Posterior cingulate gyrus (tissue), 11 donors: ENCODE measurements at places on chromosomes 7 and 10.

GRCh38 chr7:33876596-33877274 lies 28.6 kb upstream of the BMPER start:
- DNase-seq: no peak

- no peak for DNase-seq
Measured at GRCh38 chr7:36137258-36137657, 15.8 kb upstream of the EEPD1 start.

DNA sequence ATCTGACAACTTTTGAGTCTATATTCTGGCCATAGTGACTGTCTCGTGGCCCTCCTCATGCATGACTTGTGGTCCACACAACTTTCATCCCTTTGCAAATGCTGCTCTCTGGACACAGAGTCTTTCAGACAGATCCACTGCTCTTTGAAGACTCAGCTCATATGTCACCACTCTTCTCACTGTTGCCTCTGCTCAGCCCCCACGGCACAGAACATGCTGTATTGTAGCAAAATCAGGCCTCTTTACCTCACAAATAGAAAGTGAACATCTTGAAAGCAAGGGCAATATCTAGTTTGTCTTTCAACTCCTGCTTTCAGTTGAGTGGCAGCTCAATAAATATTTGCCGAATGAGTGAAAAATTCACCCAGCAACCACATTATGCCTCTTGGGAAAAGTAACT lies 443.5 kb downstream of the NRG3 start:
- DNase-seq: no peak

GRCh38 chr7:84102213-84102612 lies 92.4 kb downstream of the SEMA3A start:
- no peak for DNase-seq

GRCh38 chr7:48411619-48412018 lies 240.4 kb downstream of the ABCA13 start:
- DNase-seq: no peak

DNA sequence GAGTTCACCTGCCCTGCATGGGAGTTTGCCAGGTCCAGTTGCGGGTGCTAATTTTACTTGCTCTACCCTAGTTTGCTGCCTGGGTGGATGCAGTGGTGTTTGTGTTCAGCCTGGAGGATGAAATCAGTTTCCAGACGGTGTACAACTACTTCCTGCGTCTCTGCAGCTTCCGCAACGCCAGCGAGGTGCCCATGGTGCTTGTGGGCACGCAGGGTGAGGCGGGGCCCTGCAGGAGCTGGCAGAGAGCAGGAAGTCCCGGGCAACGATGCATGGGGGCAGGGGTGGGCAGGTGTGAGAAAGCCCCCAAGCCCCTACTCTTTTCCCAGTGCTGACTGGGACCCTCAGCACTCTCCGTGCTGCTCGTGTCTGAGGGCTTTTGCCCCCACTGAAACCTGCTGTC lies 31.3 kb downstream of the AGAP3 start:
- no peak for DNase-seq

DNA sequence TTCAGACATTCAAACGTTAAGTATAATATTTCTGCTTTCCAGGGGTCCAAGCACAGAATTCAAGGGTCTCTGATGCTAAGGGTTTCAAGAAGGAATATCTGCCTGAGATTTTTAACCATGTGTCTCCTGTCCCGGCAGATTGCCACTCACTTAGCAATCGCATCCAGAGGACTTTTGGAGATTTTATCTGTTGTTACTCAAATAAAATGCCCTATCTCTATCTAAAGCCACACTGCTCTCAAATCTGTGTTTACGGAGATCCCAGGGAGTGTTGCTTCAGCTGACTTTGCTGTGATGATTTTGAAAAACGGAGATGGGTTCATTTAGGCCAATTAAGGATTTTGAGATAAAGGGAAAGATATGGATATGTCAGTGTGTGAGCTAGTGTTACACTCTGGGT lies 359.9 kb downstream of the DGKB start:
- no peak for DNase-seq
